ENCODE measurements at places on chromosomes 4 and X.

DNA sequence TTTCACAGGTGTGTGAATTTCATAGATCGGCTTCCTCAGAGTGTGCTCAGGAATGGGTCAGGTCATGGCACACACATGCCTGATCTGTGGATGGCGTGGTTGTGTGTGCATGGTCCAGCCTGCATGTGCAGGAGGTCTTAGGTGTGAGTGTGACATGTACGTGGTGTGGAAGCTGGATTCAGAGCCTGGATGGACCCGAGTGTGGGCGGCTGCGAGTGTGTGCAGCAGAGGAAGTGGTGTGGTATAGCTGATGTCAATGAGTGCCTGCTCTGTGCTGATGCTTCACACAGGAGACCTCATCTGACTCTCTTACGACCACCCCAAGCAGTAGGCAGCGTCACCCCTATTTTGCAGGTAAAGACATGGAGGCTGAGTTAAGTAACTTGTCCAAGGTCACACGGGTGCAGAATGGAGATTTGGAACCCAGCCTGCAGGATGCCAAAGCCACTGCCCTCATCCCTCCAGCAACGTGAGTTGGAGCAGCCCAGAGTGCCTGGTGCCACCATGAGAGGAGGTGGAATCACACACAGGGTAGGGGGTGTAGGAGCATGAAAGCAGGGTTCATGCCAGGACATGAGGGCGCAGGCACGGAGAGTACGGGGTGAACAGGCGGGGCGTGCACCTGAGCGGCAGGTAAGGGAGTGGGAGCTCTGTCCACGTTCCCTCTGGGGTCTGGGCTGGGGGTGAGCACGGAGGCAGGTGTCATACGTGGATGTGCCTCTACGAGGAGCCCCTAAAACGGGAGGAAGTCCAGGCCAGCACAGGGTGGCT is 24.2 kb upstream of the C4orf50 start:
- no peak for DNase-seq

- DNase-seq, result no peak
These were observed 85.1 kb downstream of the APBB2 start for GRCh38 chr4:41129128-41129754.

- DNase-seq, result peak; percentile 51
These were observed 429 bp downstream of the UVSSA start for GRCh38 chr4:1347410-1347864.

DNA sequence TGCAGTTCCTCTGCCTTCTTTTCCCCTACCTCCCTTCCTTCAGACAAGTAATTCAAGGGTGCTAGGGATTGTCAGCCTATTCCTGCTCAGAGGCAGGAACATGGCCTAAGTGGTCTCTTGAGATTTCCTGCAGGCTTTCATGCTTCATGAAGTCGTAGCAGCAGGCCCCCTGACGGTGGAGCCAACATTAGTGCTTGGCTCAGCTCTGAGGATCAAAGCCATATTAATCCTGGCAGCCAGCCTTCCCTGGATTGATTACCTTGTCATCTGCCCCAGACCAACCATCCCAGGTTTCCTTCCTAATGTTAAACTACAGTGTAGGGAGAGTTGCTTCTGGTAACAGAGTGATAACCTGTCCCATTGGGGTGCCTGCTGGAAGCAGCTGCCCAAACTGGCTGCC is 84.1 kb downstream of the SLC16A2 start:
- DNase-seq, result no peak

Data from renal cortical epithelial cell (primary cell).